ENCODE measurements at places on chromosomes 6 and 20. TPM values are rescaled to one million over a fixed set of nuclear protein-coding genes. Genes with fewer than 3 reads are reported as not detected.

DNA sequence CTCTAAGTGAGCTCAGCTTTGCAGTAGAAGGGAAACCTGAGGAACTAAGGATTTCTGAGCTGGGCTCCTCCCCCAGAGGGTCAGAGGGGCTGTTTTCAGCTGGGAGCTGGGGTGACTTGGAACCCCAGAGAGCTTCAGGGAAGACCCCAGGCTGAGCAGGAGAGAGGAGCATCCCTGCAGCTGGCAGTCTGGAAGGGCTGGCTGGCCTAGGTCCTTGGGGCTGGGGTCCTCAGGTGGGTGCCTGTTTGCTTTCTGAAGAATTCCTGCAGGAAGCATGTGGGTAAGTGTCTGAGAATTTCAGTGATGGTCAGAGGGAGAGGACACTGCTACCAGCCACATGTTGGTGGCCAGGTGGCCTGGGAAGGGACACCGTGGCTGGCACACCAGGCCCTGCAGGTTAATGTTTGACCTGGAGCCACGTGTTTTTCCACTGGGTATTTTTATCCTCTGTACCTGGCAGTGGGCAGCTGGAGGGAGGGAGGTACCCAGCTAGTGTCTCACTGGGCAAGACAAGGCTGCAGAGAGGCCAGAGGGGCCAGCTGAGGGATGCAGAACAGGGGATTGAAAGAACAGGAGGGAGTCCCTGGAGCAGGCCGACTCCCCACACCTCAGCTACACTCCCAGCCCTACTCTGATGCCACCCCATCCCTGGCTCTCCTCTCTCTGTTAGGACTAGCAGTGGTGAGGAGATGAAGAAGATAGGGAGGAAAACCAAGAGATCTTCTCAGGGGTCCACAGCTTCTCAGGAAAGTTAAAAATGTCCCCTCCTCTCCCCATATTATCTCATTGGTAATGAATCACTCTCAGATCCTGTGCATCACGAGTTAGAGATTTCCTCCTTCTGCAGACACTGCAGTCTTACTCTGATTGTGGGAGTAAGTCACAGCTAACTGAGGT lies 143.6 kb downstream of the VEGFA start:
- DNase-seq: no peak

- no peak for DNase-seq
Measured at GRCh38 chr6:41678511-41679084, 40.3 kb downstream of the MDFI start.

DNA sequence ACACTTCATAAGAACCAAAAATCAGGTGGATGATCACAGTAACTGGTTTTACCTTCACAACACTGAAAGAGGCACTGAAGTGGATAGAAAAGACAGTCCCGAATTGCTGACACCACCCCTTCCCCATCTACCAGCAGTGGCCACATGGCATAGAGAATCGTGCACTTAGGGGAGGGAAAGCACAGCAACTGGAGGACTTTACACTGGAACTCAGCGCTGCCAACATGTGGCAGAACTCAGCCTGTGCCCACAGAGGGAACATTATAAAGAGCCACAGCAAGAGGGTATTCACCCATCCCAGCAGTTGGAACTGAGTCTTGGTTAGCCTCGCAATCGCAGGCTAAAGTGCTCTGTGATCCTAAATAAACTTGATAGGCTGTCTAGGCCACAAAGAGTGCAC lies 6.5 kb upstream of the KIAA1586 start:
- DNase-seq: no peak

GRCh38 chr20:1364106-1364505 lies 28.7 kb downstream of the FKBP1A start:
- no peak for DNase-seq

GRCh38 chr20:21583486-21584168 lies 69.8 kb upstream of the NKX2-2 start:
- DNase-seq: no peak

GRCh38 chr20:12965870-12966251 lies 42.9 kb upstream of the SPTLC3 start:
- no peak for DNase-seq

DNA sequence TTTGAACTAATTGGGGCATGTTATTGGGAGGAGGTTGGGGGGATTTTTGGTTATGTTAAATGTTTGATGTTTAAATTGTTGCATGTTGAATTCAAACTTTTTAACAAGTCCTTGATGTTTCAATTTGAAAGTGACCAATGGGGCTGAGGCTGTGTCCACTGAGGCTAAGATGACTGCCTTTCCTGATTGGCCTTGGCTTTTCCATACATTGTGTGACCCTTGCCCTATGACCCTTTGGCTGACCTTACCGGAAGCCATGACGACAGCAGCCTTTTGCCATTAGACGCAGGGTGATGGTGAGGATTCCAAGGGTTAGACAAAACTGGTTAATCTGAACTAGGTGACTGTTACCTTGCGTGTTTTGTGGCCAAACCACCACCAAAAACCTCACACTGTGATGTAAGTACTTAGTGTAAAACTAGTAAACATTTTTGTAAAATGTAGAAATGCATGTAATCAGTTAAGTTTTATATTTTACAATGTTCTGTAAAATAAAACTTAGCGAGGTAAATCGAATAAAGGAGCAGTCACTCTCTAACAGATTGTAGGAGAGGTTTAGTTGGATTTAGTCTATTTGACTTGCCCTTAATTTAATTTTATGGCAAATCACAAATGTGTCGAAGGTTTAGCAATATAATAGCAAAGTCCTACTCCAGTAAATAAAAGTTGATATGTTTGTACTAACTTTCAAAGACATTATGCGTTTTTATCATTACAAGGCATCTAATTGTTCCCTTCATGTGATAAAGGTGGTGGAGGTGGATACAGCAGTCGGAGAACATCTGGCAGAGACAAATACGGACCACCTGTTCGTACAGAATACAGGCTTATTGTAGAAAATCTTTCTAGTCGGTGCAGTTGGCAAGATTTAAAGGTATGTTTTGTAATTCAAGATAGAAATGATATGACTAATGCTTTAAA lies 1.6 kb downstream of the SRSF6 start:
- DNase-seq: no peak

DNA sequence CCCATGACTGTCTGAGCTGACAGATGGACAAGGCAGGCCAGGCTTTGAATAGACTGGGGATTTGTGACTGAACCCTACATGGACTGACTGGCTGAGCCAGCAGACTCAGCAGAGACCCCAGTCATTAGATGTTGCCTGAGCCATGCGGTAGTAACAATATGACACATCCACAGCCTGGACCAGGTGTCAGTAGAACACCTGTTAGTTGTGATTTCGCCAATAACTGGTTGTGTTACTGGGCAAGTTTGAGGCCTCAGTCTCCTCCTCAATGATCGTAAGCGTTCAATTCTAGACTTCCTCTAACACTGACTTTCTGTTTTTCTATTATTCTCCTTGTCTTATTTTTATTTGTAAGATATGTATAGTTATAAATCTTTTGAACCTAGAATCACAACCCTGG lies 311.9 kb upstream of the MAP3K7 start:
- DNase-seq: no peak

DNA sequence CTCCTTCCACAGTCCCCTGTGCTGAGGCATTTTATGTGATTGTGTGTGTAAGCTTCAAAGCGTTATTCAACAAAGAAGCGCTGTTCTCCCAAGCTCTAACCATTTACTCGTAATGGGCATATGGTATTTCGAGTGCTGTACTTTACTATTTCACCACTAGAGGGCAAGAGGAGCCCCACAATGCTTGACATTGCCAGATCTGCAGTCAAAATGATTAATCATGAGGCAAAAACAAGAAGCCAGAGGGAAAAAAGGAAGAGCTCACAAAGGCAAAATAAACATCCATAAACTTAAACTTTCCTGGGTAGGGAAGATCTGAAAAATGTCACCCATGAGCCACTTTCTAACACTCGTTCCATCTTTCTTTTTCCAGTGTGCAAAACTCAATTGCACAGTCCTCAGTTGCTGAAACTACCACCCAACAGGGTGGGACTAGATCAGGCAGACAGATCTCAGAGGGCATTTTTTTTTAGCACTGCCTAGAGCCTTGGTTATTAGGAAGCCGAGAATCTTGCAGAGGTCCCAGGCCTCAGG lies 215.0 kb upstream of the PLCB4 start:
- no peak for DNase-seq

DNA sequence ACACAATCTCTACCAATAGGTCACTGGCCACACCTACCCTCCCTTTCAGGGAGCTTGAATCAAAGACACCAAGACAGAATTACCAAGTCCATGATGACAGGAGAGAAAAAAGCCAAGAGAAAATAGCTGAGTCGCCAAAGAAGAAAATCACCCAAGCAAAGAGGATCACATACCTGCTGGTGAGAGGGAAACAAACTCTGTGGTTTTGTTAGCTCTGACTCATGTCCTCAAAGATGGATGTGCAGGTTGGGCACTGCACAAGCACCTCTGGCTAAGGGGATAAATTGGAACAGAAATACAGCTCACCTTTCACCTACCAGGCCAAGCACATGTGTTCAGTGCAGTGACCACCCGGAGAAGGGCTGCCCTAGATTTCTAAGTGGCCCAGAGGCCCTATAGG lies 114.8 kb downstream of the TFAP2A start:
- DNase-seq: no peak

DNA sequence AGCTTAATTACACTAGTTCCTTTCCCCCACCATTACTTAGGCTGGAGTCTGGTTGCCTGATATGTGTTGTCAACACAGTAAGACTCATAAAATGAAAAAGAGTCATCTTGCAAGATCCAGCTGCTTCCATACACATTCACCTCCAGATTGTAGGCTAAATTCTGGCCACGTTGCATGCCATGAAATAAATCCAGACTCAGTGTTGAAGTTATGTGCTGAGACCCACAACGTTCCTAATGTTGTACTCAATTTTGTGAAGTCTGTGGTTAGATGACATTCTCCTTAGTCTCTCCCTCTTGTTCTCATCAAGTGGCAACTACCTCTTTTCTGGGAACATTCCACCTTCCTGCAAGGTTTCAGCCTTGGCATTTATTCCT lies 212.3 kb downstream of the LMBRD1 start:
- DNase-seq: no peak

DNA sequence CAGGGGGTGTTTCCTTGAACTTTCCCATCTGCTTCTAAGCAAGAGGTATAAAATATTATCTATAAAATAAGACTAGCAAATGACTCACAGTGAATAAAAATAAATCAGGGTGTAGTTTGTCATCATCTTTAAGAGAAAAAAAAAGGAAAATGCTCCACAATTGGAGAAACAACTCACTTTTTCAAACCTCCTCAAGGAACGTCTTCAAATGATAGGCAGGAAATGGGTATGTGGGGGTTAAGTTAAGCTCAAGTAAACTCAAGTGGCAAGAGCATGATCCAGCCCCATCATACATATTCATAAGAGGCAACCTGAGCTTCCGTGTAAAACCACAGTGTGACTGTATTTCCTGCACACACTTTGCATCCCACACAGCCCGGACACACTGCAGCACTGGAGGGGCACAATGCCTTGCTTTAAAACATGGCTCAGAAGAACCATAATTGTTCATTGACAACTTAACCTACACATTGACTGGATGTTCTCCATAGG lies 58.5 kb upstream of the CEP85L start:
- DNase-seq: no peak

GRCh38 chr6:34051331-34051919 lies 94.5 kb downstream of the GRM4 start:
- no peak for DNase-seq

- DNase-seq: no peak
Measured at GRCh38 chr6:17741507-17741906, 34.8 kb upstream of the NUP153 start.

- no peak for DNase-seq
Measured at GRCh38 chr6:140711019-140711613, 1336.7 kb upstream of the CITED2 start.

DNA sequence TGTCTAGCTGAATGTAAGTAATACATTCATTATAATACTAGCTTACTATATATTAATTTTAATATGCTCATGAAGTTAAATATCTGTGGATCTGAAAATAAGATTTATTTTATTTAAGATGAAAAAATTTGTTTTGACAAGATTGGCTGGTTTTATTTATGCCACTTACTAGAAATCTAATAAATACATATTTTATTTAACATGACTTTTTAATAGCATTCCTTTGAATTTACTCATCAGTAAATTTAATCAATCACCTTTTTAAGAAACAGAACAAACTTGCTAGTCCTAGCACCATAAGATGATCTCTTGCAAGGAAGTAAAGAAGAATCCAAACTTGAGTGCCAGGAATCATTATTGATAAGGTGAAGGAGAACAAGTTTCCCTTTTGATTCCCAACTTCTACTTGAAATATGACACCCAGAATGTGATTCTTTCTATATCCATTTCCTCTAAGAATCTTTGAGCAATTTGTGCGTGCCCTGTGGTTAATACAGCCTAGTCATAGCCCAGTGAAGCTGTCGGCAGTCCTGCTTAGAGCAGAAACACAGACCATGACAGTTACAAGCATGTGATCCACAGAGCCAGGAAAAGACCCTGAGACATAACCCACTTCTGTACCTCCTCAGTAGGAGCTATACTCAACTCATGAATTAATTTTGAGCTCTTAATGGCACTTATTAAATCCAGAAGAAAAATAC lies 282.3 kb upstream of the QKI start:
- DNase-seq: no peak

- peak; percentile 94 for DNase-seq
Measured at GRCh38 chr20:32018269-32019155, 8.3 kb downstream of the CCM2L start.

- no peak for DNase-seq
Measured at GRCh38 chr6:113690281-113691259, 166.6 kb upstream of the MARCKS start.

DNA sequence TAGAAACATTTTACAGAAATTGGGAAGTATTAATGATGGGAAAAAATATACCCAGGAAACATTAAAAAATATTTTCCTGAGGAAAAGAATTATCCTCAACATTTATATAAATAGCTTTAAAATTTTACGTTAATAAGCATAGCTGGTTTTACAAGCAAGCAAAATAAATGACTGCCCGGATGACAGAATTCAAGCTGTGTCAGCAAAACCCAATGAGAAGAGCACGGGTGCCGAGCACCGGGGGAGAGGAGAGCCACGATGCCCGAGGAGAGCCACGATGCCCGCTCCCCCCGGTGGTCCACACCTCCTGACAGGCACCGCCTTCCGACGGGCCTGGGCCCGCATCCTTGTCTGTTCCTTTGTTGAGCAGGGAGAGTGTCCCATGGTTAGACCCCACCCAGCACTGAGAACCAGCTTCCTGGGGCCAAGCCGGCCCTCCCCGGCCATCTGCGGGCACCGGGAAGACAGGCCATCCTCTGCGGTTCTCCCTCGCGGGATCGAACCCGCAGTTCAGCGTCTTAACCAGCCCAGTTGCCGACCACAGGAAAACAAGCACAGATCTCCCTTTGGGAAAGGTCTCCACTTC lies 63.3 kb upstream of the PDE10A start:
- no peak for DNase-seq

DNA sequence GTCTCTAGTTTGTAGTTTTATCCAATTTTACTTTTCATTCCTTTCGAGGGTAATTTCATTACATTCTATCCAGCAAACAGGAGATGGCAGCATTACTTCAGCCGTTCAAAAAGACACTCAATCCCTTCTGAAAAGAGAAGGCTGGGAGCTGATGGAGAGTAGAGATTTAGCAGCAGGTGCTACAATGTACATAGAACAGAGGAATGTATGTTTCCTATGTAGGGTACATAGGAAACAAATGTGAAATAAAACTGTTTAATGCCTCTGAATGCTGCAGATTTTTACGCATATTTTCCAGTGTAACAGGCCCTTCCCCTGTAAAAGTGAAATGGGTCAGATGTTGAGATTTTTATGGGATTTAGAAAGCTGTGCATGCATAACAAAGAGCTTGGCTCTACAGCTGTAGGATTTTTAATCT lies 16.0 kb downstream of the RPS12 start:
- DNase-seq: no peak

Gene POPDC3
- total RNA-seq: 10.9 TPM

Gene NNAT
- 1,047 TPM for total RNA-seq

Gene SLC25A27
- 13.6 TPM for total RNA-seq

Gene MBOAT1
- not detected for total RNA-seq

Gene TRMT11
- 27.7 TPM for total RNA-seq

Gene CAGE1
- not detected for total RNA-seq

Gene MAS1
- not detected for total RNA-seq

Gene GTF3C6
- total RNA-seq: 56.1 TPM
